ENCODE measurements at places on chromosomes 2 and 18.

DNA sequence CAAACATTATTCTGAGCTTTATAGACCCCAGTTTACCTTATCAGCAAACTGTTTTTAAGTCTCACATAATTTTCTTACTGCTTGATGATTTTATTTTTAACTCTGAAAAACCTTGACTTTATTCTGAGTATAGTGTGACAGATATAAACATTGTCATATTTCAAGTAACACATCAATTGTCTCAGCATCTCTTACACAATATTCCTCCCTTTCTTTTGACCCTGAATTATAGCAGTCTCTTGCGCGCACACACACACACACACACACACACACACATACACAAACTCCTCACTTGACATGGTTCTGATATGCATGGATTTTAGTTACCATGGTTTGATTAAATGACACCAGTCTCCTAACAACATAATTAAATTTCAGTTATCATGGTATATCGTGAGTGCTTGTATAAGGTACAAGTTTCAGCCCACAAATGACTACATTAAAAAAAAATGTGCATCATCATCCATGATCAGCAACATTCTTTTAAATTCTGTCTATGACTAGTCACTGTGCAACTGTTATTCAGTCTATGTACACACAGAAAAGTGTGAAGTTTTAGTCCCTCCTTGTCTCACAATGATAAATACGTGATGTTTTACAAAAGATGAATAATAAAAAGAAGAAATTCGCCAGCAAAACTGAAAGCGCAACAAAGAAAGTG is 39.5 kb upstream of the TACR1 start:
- no peak for DNase-seq

- no peak for DNase-seq
Observed at GRCh38 chr18:79772865-79773696, 24.7 kb upstream of the KCNG2 start.

DNA sequence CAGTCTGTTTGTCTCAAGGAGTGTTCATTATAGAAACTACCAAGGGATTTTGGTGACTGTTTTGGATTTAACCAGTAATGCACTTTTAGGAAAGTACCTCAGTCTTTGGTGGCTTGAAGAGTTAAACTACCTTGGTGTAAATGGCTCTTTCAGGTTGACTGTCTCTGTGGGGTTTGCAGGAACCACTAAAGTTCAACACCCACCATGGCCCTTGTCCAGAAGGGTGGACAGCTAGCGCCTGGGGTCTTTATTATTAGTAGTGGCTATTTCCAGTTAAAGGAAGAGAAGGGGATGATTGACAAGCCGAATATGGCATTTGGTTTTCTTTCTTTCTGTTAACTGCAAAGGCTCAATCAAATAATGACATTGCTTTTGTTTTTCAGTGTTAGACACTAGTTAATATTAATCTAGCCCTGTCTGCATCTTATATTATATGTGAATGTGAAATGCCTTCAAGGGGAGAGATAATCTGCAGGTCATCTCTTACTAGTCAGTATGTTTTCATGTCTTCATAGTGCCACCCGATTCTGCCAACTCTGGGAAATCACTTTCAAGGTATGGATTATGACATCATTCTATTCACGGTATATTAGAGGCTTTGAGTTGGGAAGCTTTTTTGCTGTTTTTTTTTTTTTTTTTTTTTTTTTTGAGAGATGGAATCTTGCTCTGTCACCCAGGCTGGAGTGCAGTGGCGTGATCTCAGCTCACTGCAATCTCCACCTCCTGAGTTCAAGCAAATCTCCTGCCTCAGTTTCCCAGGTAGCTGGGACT is 56.4 kb downstream of the MAP4K4 start:
- no peak for DNase-seq

- peak; percentile 88 for DNase-seq
Observed at GRCh38 chr2:127810619-127811396, at the start of gene WDR33. WDR33 (minus strand) TSS chr2:127811171; CDS start chr2:127770981, 40,190 bp downstream.

DNA sequence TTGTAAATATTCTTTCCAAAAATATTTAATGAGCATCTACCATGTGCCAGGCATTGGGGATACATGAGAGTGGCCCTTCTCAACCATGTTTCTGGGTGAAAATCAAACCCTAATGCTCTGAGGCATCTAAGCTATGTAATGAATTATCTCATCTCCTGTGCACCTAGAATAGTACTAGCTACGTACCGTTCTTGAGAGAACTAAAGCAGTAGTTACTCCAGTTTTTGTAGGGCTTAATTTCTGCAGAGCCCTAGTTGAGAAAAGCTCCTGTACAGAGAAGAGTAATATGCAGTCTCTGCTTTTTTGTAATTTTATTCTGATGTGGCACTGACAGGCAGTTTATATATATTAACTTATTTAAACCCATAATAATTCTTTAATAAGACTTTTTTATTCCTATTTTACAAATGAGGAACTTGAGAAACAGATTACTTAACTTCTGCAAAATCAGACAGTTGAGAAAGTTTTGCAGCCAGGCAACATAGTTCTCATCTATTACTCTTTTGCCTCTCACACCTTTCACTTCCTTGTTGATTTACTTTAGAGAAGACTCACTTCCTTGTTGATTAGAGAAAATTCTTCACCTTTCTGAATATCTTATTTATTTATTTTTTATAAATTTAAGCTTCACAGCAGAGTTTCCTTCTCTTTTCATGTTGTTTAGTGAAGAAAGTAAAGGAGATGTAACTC is 3.1 kb downstream of the SPOPL start:
- DNase-seq: no peak

- no peak for DNase-seq
Observed at GRCh38 chr2:188369365-188369764, 77.7 kb downstream of the GULP1 start.

- no peak for DNase-seq
Observed at GRCh38 chr2:217813828-217814227, 189.0 kb downstream of the TNS1 start.

- DNase-seq: no peak
Observed at GRCh38 chr18:63207835-63208234, 111.7 kb downstream of the BCL2 start.

- no peak for DNase-seq
Observed at GRCh38 chr2:103169861-103170260, 408.0 kb downstream of the TMEM182 start.

GRCh38 chr2:200453142-200453852 is 56.6 kb downstream of the KCTD18 start:
- DNase-seq: no peak

- no peak for DNase-seq
Observed at GRCh38 chr18:60577457-60577856, 204.9 kb upstream of the MC4R start.

GRCh38 chr18:76621782-76622495 is 126.9 kb upstream of the ZNF516 start:
- no peak for DNase-seq

GRCh38 chr2:149733936-149734685 is 146.5 kb upstream of the MMADHC start:
- no peak for DNase-seq

DNA sequence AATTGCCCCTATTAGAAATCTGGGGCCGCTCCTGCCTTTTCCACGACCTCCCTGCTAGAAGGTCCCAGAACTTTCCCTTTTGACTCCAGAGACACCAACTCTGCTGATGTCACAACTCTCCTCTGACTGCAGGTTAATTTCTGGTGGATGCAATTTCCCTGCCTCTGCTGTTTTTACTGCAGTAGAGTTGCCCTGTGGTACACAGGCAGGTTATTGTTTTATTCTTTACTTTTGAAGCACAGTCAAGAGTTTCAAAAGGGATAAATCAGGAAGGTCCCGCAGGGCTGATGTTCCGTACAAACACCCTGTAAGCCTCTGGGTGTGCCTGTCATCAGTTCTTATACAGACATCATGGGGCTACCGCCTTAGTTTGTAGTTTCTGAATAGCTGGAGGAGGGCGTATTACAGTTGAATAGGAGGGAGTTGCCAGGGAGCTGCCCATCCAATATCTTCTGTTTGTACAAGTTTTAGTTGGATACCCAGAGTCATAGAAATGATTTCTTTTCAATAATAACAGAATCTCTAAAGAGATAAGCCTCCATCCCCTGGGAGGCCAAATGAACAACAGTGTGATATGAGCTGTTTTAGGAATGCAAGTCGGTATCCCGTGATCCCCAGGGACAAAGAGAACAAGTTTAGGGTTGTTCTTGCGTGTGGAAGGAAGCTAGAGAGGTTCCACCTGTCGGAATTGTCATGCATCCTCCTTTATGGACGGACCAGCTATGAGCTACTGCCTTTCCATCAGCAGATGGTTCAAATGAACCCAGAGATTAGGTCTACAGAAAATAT is 108.4 kb upstream of the COPS8 start:
- no peak for DNase-seq

- DNase-seq: no peak
Observed at GRCh38 chr2:123717636-123718334, 307.3 kb upstream of the CNTNAP5 start.

DNA sequence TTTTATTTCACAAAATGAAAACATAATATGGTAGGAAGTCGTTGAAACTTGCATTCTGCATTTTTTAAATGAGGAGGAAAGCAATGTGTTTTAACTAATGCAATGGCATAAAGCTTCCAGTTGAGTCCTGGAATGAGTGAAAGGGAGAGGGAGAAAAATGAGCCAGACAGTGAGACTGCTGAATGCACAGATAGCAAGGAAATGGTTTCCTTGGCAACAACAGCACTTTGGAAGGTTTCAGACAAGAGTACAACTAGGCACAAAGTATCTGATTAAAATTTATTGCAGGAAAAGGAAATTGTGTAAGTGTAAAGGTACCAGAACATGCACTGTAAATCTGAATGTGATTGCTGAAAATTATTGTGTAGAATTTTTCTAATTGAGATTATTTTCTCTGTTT is 320.1 kb upstream of the KYNU start:
- DNase-seq: no peak

- DNase-seq: no peak
Observed at GRCh38 chr2:20291106-20291564, 59.5 kb downstream of the PUM2 start.

GRCh38 chr2:3461801-3462492 is 57.4 kb downstream of the ADI1 start:
- DNase-seq: no peak

Measured in stimulated activated CD8-positive, alpha-beta memory T cell treated with anti-CD3 and anti-CD28 coated beads, Interleukin-15, amount 100 ng/mL, for 4 hours (primary cell).